ENCODE measurements at places on chromosomes 1 and 21. TPM values are rescaled to one million over a fixed set of nuclear protein-coding genes. Genes with fewer than 3 reads are reported as not detected.

Gene OR6N1
- not detected for polyA plus RNA-seq

Gene SPATA45
- not detected for polyA plus RNA-seq

Gene WDR26
- polyA plus RNA-seq, result 26.3 TPM

Gene HRNR
- polyA plus RNA-seq, result not detected

Gene AGMAT
- polyA plus RNA-seq, result 0.56 TPM

Measured in stomach (tissue), 19 donors.